Neural progenitor cell (in vitro differentiated cells): ENCODE measurements at places on chromosomes 3 and 15. TPM values are rescaled to one million over a fixed set of nuclear protein-coding genes. Genes with fewer than 3 reads are reported as not detected.

- DNase-seq: peak; percentile 81
These were observed 471.8 kb downstream of the MFSD1 start for GRCh38 chr3:159273608-159274007.

PGBD4 gene
- 0.93 and 1.7 TPM in 2 replicates for total RNA-seq

SMCO1 gene
- total RNA-seq: not detected in 2 replicates

DNASE1L3 gene
- total RNA-seq: not detected in 2 replicates

GRCh38 chr3:157354254-157354653, 82.4 kb upstream of the PTX3 start:
- no peak overlapping the region for H3K27ac ChIP-seq
- H3K4me3 ChIP-seq: no peak overlapping the region
- H3K27me3 ChIP-seq: no peaks in the 10 kb centered on the region
- DNase-seq: no peak

- peaks cover 7% of the 10 kb centered on the region for H3K36me3 ChIP-seq
- no peaks in the 10 kb centered on the region for H3K27me3 ChIP-seq
- no peaks in the 10 kb centered on the region for H3K4me1 ChIP-seq
- no peak overlapping the region for H3K27ac ChIP-seq
- no peak overlapping the region for H3K4me3 ChIP-seq
These were observed 39.0 kb downstream of the CHAC1 start for GRCh38 chr15:40992241-40992741.

KLHL6 gene
- 0.09 and 0.40 TPM in 2 replicates for total RNA-seq

- DNase-seq: no peak
- H3K4me1 ChIP-seq: no peaks in the 10 kb centered on the region
- no peaks in the 10 kb centered on the region for H3K27me3 ChIP-seq
- no peak overlapping the region for H3K4me3 ChIP-seq
- H3K27ac ChIP-seq: no peak overlapping the region
These were observed 101.4 kb downstream of the LARS2 start for GRCh38 chr3:45489730-45490309.
